ENCODE measurements at places on chromosomes 13 and 19.
A peak's percentile ranks its signal among the peaks of the same experiment; 100 is the strongest.

DNA sequence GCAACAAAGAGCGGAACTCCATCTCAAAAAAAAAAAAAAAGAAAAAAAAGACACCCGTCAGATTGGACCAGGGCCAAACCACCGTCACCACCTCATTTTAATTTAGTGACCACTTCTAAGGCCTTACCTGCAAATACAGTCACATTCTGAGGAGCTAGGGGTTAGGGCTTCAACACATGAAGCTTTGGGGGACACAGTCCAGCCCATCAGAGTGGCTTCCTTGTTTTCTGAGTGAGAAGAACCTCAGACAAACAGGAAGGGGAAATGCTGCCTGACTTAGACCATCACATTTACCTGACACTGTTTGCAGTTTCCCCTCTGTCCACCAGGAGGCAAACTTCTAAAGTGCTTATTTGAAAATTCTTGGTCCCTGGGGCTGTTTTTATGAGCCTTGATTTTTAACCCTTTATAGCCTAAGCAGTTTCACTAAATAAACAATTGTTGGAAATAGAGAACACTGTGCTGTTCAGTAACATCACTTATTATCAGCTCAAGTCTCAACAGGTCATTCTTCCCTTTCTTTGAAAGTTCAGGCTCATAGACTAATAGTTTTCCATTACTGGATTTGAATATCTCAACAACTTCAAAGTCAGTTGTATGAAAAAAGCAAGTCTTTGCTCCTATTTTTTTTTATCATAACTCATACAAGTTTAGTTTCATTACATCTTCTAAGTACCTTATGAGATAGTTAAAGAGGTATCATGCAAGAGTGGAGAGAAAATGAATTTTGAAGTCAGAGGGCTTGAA is 74.9 kb upstream of the WASF3 start:
- no peak for DNase-seq

GRCh38 chr19:4130744-4131438 is 7.0 kb upstream of the MAP2K2 start:
- DNase-seq, result no peak

DNA sequence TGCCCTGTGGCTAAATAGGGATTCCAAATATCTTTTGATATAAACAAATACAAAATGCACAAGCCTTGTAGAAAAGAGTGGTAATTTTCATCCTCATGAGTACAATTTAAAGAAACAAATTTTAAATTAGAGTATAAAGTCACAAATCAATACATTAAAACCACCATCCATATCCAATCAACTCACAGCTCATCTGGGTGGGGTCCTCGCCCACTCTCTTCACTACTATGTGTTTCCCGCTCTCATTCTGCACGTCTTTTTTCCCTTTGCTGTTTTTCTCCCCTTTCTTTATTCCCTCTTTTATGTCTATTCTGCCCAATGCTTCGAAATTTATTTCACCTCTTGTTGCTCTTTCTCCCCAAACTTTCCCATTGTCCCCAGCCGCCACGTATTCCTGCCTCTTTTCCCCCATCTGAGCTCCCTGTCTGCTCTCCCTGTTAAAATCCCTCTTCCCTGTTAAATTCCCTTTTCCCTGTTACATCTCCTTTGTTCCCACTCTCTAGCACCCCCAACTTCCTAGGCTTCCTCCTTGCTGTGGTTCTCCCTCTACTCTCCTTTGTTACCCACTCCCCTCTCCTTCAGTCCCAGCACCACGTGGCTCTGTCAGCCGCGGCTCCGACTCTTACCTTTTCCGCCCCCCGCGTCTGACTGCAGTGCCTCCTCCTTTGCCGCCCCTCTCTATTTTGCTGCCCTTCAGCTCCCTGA is 1.3 kb downstream of the ZNF616 start:
- no peak for DNase-seq

DNA sequence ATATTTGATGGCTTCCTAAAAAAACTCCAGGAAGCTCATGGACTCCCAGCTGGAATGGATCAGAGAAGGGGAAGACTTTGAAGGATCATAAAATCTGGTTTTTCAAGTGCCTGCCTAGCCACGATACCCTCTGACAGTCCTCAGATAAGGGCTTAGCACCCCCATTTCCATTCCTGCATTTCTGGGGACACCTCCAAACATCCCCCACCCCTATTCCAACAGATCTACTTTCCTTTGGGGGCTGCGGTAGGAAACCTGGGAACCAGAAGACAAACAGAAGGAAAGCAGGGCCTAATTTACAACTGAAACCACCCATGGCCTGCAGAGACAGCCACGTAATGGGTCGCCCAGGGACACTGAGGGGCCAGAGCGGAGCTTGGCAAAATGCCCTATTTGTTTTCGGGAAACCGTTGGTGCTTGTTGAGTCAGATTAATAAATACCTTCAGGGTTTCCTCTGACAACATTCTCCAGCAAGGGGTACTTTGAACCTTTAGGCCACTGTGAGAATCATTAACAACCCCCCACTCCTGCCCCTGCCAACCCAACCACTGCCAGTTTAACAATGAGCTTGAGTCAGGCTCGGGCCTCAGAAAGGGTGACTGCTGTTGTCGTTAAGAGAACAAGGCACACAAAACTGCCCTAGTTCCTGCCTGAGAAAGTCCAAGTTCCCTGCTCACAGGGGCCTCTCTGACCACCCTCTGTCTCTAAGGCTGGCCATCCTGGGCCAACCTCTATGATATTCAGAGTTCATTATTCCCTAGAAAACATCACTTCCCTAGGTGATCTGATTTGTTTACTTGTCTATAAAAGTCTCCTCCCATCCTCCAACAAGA is 23.5 kb downstream of the RHPN2 start:
- no peak for DNase-seq

DNA sequence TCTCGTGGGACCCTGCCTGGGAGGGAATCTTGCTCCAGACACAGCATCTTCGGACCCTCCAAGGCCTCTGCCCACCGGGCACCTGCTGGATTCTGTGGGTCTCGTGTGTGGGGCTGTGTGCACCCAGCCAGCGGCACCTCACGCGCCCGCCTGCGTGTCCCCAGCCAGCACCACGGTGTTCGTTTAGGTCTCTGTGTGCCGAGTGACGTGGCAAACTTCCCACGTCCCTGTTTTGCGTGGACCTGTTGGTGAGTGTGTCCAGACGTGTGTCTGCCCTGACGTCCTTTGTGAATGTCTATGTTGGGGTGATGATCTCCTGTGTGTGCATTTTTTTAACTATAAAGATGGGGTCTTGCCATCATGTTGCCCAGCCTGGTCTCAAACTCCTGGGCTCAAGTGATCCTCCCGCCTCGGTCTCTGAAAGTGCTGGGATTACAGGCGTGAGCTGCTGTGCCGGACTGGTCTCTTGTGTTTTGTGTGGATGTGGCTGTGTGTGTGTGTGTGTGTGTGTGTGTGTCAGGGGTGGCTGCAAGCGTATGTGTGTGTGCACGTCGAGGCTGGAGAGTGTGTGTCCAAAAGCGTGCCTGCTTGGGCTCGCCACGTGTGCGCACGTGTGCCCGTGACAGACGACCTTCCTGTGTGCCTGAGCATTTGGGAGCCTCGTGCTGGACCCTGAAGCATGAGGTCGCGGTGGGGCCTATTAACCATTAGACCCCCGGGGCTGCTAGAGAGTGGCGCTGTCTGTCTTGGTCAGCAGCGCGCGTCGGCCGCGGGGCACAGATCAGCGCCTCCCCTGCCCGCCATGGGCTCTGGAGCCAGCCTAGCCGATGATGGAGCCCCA is 15.7 kb downstream of the ARID3A start:
- DNase-seq, result no peak

DNA sequence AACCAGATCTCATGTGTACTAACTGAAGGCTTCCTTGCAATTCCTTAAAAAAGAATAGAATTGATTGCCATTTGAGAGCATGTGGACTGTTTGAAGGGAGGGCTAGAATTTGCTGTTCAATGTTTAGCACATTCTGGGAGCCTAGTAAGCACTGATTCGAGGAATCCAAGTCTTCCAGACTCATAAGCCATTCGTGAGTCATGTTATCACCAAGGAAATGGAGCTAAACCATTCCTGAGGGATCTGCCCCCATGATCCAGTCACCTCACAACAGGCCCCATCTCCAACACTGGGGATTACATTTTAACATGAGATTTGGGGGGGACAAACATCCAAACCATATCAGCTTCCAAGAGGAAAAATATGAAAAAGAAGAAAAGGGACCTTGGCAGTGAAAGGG is 276.4 kb downstream of the KCNRG start:
- DNase-seq, result no peak

DNA sequence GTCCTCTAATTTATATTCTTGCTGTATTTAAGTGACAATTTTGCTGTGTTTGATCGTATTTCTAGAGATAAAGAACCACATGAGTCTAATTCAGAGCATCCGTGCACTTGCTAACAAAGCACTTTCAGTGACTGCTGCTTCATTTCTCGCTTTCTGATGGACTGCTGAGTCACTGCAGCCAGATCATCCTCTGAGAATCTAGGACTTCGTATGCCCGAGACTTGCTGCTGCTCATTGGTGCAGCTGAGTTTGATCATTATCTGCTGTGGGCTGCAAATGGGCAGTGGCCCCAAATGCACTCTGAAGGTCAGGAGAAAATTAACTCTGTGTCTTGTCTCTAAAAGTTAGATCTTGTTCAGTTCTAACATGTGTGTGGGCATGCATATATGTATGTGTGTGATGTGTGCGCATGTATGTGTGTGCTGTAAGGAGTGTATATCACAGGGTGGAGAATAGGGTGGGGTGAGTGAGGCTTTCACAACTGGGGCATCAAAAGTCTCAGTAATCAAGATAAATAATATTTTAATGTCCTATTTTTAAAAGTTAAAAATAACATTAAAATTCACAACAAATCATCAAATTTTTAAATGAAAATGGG is 342.6 kb downstream of the MTUS2 start:
- DNase-seq, result no peak

- DNase-seq, result no peak
Measured at GRCh38 chr13:31043957-31044356, 111.5 kb downstream of the TEX26 start.

DNA sequence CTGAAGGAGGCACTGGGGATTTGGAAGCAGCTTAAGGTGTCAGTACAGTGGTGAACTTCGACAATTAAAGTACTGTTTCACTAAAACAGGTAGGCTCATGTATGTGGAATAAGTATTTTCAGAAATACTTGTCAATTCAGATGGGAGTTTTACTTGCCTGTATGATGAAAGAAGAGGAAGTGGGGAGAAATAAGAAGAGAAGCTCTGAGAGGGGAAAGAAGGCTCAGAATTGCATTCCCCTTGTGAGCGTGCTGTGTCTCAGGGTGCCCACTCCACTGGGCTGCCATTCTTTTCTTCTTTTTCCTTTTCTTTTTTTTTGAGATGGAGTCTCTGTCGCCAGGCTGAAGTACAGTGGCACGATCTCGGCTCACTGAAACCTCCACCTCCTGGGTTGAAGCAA is 38.6 kb upstream of the RNF17 start:
- no peak for DNase-seq

- no peak for DNase-seq
Measured at GRCh38 chr19:16588824-16589577, 16.8 kb upstream of the SLC35E1 start.

GRCh38 chr13:103510007-103510535 is 443.9 kb upstream of the SLC10A2 start:
- DNase-seq, result no peak

DNA sequence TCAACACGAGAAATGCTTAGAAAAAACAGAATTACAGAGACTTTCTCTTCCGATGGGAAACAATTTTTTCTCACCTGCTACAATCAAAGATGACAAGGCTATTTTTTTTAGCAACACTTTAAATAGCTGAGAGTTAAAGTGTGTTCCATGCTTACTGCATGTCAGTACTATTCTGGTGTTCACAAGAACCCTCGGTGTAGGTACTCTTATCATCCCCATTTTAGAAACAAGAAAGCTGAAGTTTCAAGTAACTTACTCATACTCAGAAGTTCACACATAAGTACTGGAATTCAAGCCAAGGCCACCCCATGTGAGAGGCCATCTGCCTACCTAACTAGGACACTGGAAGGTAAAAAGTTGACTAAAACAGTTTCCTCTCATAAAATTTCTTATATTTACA is 9.0 kb upstream of the TNFRSF19 start:
- no peak for DNase-seq

GRCh38 chr19:3983936-3984583 is 1.2 kb downstream of the EEF2 start:
- DNase-seq, result no peak

DNA sequence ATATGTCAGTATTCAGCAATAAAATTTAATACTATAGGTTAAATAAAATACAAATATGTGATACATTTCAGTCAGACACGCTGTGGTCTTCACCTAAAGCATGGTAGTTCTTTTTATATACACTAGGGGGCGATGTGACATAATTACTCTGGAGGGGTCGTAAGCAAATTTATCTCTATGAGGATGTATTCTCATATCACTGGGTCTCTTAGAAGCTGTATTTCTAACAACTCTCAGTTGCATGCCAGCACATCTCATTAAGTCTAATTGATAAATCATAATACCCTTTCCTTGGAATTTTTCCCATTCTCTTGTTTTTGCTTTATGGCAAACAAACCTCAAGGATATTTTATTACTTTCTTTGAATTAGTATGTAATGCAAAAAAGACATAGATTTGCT is 3.9 kb upstream of the PCDH17 start:
- no peak for DNase-seq

DNA sequence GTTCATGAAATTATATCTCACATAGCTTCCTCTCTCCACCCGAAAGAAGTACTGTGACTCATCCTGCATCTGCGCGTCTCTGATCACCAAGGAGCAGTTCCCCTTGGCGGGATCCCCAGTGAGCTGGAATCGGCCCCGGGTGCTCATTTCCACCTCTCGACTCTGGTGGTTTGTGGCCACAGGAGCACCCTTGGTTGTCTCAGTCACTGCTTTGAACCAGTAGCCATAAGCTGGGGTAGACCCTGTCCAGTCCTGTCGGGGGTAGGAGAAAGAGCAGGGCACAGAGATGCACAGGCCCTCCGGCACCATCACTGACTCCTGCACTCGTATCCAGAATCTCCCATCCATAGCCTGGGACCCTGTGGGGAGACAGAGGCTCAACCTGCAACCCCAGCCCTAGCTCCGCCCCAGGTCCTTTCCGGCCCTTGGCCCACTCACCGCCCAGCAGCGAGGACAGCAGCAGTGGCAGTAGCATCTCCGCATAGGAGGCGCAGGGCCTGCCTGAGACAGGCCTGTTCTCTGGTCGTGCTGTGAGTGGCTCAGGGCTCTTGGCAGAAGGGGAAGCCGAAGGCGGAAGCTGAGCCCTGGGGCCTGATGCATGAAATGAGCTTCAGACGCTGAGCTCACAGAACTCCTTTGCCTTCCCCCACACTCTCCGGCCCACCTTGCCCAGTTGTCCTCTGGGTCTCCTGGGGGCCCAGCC is at the start of gene SIGLEC10:
Gene SIGLEC10 (minus strand): TSS at position 536 of the 703 bp plus-strand sequence. CDS start 61 bp downstream, at position 475.
- peak; percentile 38 for DNase-seq

- no peak for DNase-seq
Measured at GRCh38 chr13:70353096-70353495, 244.8 kb upstream of the KLHL1 start.

DNA sequence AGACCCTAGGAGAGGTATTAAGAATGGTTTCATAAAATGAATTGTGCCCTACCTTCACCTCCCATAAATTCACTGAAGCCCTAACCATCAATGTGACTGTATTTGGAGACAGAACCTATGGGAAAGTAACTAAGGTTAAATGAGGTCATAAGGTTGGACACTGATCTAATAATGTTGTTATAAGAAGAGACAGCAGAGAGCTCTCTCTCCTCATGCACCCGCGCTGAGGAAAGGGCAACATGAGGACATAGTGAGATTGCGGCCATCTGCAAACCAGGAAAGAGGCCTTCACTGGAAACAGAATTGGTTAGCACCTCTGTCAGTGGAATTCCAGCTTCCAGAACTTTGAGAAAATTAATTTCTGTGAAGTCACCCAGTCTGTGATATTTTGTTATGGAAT is 1396.1 kb upstream of the MIR17HG start:
- DNase-seq, result no peak

Measured in esophagus squamous epithelium (tissue), 5 donors.